ENCODE measurements at places on chromosomes 7 and 10.

DNA sequence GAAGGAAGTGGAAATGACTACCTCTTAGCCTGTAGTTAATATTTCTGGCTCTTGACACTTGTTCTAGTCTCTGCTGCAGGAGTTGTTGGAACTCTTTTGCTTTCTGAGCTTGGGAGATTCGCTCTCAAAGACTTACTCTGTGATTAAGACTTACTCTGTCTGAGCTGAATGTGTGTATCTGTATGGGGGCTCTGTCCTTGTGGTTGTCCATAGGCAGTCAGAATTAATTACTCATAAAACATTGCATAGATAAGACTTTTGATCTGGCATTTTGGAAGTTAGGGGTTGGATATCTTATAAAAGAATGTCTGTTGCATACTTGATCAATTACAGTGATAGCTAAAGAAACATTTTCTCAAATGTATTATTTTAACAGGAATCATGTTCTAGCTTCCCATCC, 199.2 kb upstream of the KIAA1217 start:
- no peak for DNase-seq

DNA sequence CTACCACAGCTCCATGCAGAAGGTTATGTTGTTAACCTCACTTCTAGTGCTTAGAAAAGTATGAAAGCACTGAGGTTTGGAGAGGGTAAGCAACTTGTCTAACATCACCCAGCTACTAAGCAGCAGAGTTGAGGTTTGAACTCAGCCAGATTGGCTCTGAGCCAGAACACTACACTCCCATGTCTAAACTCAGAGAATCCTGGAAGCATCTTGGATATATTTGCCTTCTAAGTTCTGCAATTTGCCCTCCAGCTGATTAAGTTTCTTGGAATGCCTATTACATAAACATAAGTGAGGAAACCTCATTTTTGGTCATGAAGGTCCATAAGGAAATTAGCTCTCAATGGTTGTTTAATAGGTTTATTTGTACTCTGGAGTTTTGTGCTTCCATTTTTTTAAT, 78.1 kb upstream of the PHYHIPL start:
- DNase-seq = no peak

GRCh38 chr7:83613232-83613631, 35.7 kb downstream of the SEMA3E start:
- no peak for DNase-seq

DNA sequence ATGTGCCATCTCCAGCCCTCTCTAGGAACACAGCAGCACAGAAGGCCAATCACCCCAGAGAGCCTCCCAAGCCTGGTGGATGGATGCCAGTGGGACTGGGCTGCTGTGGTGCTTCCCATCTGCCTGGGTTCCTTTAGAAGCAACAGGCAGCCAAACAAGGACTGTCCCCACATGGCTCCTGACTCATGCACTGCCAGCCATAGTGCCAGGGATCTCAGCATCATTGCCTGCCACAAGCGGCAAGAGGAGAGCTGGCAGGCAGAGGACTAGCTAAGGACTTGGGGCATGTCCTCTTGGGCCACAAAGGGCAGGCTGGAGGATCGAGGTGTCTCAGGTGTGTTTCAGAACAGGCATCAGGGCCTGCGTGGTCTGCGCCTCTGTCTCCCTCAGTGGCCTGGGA, 23.4 kb upstream of the FIGNL1 start:
- no peak for DNase-seq

GRCh38 chr10:63169624-63170023, 36.5 kb downstream of the NRBF2 start:
- no peak for DNase-seq

- DNase-seq = no peak
These were observed 16.4 kb upstream of the ELAPOR2 start for GRCh38 chr7:87075671-87076404.

DNA sequence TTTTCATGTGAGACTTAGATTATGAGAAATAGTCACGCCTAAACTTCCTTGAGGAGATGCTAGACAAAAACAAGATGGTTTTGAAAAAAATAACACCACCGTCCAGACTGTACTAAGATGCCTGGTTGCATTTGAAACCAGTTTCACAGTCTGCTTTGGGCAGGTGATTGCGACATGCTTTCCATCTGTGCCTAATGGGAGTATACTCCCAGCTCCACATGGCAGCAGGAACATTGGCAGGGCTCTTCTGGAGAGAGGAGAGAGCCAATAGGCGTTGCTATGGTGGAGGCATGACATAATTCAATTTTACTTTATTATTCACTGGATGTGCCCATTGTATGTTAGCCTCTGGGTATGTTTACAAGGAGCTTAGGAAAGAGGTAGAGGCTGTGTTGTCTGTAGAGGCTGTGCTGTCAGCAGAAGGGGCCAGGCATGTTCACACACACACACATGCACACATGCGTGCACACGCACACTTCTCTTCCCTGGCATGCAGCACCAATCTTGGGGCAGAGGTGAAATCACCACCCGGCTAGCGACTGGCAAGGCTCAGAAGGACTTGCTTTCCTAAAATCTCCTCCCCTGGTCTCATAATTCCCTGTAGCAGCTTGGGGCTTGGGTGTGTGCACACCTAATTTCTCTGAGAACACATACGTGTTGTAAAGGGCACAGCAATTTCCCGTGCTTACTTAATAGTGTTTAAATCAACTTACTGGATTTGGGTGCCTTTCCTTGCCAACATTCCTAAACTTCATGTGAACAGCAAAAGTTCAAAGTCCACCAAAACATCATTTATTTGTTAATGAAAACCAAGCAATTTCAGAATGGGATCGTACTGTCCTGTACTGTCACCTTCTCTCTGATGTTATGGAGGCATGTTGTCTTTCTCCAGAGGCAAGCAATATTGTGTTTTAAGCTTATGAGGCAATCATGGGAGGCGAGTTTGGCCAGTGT, 162.1 kb downstream of the TCF7L2 start:
- DNase-seq = no peak

GRCh38 chr7:156927571-156928405, 21.7 kb upstream of the NOM1 start:
- DNase-seq = no peak

GRCh38 chr7:73856941-73857340, 4.0 kb upstream of the TMEM270 start:
- DNase-seq = no peak

- no peak for DNase-seq
These were observed 11.0 kb downstream of the GRID1 start for GRCh38 chr10:86355571-86356038.

GRCh38 chr7:72444026-72444776, 32.1 kb upstream of the CALN1 start:
- DNase-seq = no peak

- no peak for DNase-seq
These were observed 502.2 kb downstream of the ARL4A start for GRCh38 chr7:13189668-13190067.

GRCh38 chr10:1241973-1242935, 186.1 kb downstream of the WDR37 start:
- no peak for DNase-seq

DNA sequence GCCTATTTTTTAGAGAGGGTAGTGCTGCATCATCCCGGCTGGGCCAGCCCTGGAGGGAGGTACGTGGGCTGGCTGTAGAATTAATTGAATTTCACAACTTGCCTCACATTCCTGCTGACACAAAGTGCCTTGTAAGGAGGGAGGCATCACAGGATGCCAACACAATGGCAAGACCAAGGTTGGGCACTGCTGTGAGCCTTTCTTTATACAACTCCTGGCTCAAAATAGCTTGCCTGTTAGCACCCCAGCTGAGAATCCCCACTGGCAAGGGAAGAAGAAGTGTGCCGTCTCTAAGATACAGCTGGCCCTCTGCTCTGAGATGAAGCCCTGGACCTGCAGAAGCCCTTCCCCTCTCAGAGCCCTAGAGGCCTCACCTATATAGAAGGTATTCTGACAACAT, 873.9 kb downstream of the GRID1 start:
- no peak for DNase-seq

DNA sequence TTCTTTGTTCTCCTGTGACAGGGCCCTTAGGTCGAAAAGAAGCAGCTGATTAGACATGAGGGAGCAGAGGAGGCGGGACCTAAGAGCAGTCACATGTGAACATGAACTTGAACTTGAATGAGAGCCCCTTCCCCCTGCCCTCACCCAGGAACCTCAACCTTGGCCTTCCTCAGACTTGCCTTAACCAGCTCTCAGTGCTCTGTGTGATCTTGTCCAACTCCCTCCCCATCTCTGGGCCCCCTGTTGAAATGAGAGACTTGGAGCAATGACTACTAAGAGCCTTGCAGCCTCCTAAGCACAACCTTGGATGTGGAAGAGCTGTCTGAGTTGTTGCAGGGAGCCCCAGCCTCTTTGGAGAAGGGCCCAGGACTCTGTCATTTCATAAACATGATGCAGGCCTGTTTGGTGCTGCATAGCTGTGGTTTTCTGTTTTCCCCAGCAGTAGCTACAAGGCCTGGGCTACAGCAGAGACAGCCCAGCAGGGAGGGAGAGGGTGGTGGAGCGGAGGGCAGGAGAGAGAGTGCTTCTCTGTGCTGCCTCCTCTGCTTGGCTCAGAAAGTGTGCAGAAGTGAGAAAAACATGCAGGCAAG, 123.9 kb upstream of the ZMIZ1 start:
- DNase-seq = no peak

- DNase-seq = no peak
These were observed 381.8 kb upstream of the FZD8 start for GRCh38 chr10:36023939-36024338.

- no peak for DNase-seq
These were observed 42.9 kb downstream of the BLNK start for GRCh38 chr10:96228408-96228994.

GRCh38 chr7:50210706-50211115, 93.8 kb upstream of the IKZF1 start:
- no peak for DNase-seq

- DNase-seq = no peak
These were observed 139.6 kb downstream of the ADAM22 start for GRCh38 chr7:88073626-88074025.

- no peak for DNase-seq
These were observed 95.3 kb downstream of the RNF32 start for GRCh38 chr7:156735851-156736250.

GRCh38 chr10:71528371-71529206, 131.9 kb downstream of the CDH23 start:
- no peak for DNase-seq

- no peak for DNase-seq
These were observed 3.8 kb upstream of the DMTF1 start for GRCh38 chr7:87148332-87148955.

- no peak for DNase-seq
These were observed 43.6 kb upstream of the ZNF32 start for GRCh38 chr10:43692051-43692825.

- DNase-seq = no peak
These were observed 8.1 kb downstream of the DYNC2I1 start for GRCh38 chr7:158864507-158864820.

GRCh38 chr10:113038183-113038582, 88.1 kb downstream of the TCF7L2 start:
- no peak for DNase-seq

GRCh38 chr10:6877722-6878392, 297.8 kb upstream of the PRKCQ start:
- DNase-seq = no peak

- DNase-seq = no peak
These were observed 46.4 kb downstream of the ELFN1 start for GRCh38 chr7:1716263-1717094.

GRCh38 chr7:50851891-50852290, 69.2 kb upstream of the GRB10 start:
- DNase-seq = no peak

DNA sequence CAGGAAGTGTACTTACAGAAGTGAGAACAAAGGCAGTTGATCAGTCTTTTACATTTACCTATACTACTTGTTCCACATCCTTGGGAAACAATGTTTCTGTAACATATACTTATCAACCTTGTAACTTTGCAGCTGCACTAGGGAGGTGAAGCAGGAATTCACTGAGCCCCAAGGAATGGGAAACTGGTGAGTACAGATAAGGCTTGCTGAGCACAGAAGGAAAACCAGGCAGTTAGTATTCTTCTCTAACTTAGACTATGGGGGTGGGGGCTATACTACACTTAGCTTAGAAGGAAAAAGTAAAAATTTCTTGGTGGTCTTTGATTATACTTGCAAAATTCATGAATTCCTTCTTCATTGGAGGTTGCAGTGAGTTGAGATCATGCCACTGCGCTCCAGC, 6.9 kb upstream of the ZNF33A start:
- DNase-seq = no peak

- DNase-seq = no peak
These were observed 84.8 kb upstream of the LRGUK start for GRCh38 chr7:134042307-134042706.

GRCh38 chr7:85274454-85274853, 87.6 kb upstream of the SEMA3D start:
- no peak for DNase-seq

DNA sequence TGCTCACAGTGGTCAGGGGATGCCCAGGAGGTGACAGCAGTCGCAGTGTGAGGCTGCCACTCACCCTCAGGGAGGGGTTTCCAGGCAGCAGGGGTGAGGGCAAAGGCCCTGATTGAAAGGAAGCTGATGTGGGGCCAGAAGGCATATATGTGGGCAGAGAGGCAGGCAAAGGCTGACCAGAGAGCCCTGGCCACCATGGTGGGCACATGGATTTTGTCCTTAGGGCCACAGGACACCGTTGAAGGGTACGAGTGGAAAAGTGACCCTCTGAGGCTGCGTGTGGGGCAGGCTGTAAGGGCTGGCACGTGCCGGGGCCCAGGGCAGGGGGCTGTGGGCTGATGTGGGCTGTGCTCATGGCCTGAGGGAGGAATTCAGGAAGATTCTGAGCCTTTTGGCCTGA, 57.5 kb upstream of the ZNF32 start:
- no peak for DNase-seq

- no peak for DNase-seq
These were observed 282.2 kb downstream of the NEBL start for GRCh38 chr10:20614911-20615310.

DNA sequence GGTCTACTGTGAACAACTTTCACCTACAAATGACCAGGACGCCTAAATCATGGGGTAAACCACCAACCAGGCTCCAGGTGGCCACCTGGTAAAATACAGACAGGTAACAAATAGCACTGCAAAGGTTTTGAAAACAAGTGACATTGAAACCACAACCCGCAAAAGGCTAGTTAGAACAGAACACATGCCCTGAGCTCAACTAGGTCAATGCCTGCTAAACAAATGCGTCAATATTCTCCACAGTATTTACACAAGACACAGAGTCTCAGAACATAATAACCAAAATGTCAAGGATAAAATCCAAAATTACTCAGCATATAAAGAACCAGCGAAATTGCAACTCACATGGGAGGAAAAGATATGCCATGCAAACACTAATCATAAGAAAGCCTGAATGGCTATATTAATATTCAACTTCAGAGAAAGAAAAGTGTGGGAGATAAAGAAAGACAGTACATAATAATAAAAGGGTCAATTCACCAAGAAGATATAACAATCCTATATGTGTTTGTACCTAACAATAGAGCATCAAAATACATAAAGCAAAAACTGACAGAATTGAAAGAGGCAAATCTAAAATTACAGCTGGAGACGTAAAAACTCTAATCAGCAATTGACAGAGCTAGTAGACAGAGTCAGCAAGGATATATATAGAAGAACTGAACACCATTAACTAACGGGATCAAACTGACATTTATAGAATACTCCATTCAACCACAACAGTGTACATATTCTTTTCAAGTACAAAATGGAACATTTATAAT, 47.6 kb downstream of the SMURF1 start:
- no peak for DNase-seq

GRCh38 chr10:22803261-22803885, 89.0 kb upstream of the PIP4K2A start:
- DNase-seq = no peak
